ENCODE measurements at places on chromosomes 1 and 21.

GRCh38 chr1:68166348-68166747 lies 66.0 kb downstream of the WLS start:
- no peaks in the 10 kb centered on the region for H3K36me3 ChIP-seq
- DNase-seq, result no peak
- H3K4me3 ChIP-seq, result no peak overlapping the region
- H3K27ac ChIP-seq, result no peak overlapping the region

- no peaks in the 10 kb centered on the region for H3K36me3 ChIP-seq
- no peak overlapping the region for H3K4me3 ChIP-seq
- H3K27ac ChIP-seq, result no peak overlapping the region
- H3K4me1 ChIP-seq, result no peaks in the 10 kb centered on the region
Observed at GRCh38 chr21:15825700-15826099, 95.9 kb downstream of the USP25 start.

- no peak for DNase-seq
- no peaks in the 10 kb centered on the region for H3K36me3 ChIP-seq
- H3K4me3 ChIP-seq, result no peak overlapping the region
Observed at GRCh38 chr1:207461649-207462048, 7.5 kb downstream of the CR2 start.

DNA sequence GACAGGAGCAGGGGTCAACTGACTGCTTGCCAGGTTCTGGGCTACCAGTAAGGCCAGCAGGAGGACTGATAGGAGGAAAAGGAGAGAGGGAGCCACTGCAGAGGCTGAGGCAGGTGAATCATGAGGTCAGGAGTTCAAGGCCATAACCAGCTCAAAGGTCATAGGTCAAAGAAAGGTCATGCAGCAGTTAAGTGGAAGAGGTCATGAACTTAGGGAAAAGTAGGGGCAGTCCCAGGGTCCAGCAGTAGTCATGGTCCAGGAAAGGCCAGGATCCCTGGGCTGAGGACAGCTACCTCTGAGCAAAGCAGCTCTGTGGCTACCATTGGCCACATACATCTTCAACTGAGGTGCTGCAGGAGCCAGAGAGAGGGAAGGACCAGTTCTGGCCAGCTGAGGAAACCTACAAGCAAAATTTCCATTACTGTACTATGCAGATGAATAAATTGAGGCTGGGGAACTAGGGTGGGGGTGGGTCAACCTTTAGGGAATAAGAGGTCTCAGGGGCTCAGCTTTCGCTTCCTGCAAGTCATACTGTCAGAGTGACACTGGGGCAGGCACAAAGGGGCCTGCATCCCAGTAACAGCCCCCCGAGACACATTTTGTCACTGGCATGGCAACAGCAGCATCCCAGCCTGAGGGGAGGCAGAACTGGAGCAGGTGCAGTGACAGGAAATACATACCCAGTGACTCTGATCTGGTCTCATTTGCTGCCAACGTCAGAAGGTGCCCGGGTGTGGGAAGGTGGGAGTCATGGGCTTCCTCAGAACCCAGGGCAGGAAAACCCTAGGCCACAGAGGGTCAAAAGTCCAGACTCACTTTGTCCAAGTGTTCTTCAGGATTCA lies 5.2 kb upstream of the INPP5B start:
- no peak overlapping the region for H3K4me3 ChIP-seq
- no peaks in the 10 kb centered on the region for H3K36me3 ChIP-seq
- H3K4me1 ChIP-seq, result peaks cover 8% of the 10 kb centered on the region
- no peak overlapping the region for H3K27ac ChIP-seq
- H3K27me3 ChIP-seq, result no peaks in the 10 kb centered on the region
- DNase-seq, result no peak

DNA sequence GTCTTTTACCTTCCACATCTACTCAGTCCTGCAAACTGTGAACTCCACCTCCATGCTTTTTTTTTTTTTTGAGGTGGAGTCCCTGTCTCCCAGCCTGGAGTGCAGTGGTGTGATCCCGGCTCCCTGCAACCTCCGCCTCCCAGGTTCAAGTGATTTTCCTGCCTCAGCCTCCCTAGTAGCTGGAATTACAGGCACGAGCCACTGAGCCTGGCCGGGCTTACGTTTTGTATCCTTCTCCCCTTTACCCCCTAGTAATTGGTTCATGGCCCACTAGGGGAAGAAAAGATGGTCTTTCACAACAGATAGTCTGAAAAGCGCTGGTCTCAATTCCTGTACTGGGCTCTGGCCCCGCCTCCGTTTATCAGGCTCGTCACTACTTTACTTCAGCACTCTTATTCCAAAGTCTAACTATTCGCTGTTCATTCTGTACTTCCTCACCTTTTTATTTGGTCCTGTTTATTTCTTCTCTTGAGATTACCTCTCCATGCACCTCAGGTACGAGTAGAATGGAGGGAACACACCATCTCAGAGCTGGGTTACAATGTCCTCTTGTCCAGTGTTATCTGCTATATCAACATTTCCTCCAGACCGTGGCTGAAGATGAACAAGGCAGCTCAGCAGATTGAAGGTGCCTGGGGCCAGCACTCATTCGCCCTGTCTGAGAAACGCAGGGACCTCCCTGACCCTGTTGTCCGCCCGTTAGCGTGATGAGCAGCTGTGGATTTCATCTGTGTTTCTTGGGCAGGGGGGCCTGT lies 16.2 kb downstream of the CNST start:
- H3K36me3 ChIP-seq, result no peaks in the 10 kb centered on the region
- DNase-seq, result no peak
- no peak overlapping the region for H3K27ac ChIP-seq
- no peaks in the 10 kb centered on the region for H3K4me1 ChIP-seq
- no peaks in the 10 kb centered on the region for H3K27me3 ChIP-seq

DNA sequence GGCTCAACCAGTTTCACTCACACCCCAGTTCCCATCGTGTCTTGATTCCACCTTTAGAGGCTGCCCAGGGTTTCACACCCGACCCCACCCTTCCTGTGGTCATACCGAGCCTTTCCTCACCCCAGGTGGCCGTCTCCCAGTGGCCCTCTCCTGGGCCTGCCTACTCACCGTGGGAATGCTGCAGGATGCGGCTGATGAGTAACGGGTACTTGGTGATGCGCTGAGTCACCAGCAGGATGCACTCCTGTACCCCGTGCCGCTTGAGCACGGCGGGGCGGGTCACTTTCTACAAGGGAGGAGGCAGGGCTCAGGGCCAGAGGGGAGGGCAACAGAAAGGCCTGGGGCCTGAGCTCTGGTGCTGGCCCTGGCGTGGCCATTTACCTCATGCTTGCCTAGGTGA lies 16.4 kb downstream of the ARHGEF2 start:
- DNase-seq, result no peak
- H3K27ac ChIP-seq, result no peak overlapping the region
- H3K4me1 ChIP-seq, result no peaks in the 10 kb centered on the region
- no peak overlapping the region for H3K4me3 ChIP-seq

GRCh38 chr1:167057241-167057688 lies 32.9 kb downstream of the GPA33 start:
- no peaks in the 10 kb centered on the region for H3K4me1 ChIP-seq
- no peak overlapping the region for H3K4me3 ChIP-seq
- DNase-seq, result peak; percentile 82
- no peaks in the 10 kb centered on the region for H3K36me3 ChIP-seq
